ENCODE measurements at places on chromosomes 1 and 21.

GRCh38 chr1:62875676-62876075 is 91.7 kb downstream of the ATG4C start:
- no peak for DNase-seq

GRCh38 chr1:228022571-228023293 is 15.9 kb downstream of the WNT3A start:
- no peak for DNase-seq

DNA sequence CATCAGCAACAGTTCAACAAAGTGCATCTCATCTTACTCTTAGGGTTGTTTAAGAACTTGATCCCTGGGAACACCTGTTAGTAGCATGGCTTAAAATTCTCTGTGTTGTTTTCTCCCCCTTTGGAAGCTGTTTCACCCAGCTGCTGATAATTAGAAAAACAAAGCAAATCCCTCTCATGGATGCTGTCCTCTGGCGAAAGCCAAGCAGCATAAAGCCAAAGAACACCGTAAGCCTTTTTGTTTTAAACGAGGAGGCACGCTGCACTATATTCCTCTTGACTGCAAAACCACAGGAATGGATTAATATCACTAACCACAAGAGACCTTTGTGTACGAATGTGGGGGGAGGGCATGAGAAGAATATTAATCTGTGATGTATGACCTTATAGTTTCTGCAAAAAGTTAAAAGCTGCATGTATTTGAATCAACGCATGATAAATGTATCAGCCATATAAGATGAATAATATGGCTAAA is 923.2 kb downstream of the LTN1 start:
- peak; percentile 44 for DNase-seq

- DNase-seq, result no peak
Observed at GRCh38 chr1:161987303-161987702, 36.4 kb downstream of the OLFML2B start.

GRCh38 chr1:40383488-40384412 is 10.2 kb downstream of the SMAP2 start:
- no peak for DNase-seq
